ENCODE measurements at places on chromosomes 5 and 9.
A peak's percentile ranks its signal among the peaks of the same experiment; 100 is the strongest.

DNA sequence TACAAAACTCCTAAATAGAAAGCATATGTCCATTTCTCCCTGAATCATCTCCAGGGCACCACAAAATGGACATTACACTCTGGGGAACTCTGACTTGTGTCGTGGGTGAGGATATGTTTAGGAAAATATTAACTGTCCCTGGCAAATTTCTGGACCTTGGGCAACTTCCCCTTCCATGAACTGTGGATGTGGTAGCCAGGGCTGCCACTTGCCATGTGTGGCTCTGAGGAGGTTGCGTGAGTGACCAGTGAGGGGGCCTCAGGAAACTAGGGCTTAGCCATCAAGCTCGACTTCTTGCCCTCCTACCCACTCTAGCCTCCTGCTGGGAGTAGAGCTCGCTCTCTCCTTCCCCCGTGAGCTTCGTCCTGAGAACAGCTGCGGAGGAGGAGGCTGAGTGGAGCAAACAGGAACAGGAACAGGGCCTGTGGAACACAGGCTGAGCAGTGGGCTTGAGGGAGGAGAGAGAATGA lies 13.8 kb upstream of the STC2 start:
- no peak for DNase-seq

- no peak for DNase-seq
These were observed 13.5 kb upstream of the AGXT2 start for GRCh38 chr5:35061211-35061770.

DNA sequence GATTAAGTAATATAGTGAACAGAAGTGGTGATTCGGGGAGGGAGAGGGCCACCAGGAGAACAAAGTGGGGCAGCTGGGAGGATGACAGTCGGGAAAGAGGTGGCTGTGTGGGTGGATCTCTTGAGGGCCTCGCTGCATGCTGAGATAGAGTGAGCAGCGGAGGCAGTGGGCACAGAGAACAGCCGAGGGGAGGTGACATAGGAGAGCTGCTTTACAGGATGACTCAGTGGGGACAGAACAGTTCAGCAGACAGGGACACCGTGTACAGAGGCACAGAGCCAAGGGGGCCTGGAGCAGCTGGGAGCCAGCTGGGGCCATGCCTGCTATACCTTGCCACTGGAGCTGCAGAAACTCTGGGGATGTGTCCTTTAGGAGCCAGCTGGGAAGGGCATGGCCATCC lies 273.9 kb downstream of the GADD45G start:
- no peak for DNase-seq

- DNase-seq = no peak
These were observed 171.7 kb downstream of the AUH start for GRCh38 chr9:91190062-91190461.

- no peak for DNase-seq
These were observed 49.3 kb downstream of the RICTOR start for GRCh38 chr5:39024884-39025283.

- no peak for DNase-seq
These were observed 4.2 kb upstream of the FGF18 start for GRCh38 chr5:171415115-171415730.

DNA sequence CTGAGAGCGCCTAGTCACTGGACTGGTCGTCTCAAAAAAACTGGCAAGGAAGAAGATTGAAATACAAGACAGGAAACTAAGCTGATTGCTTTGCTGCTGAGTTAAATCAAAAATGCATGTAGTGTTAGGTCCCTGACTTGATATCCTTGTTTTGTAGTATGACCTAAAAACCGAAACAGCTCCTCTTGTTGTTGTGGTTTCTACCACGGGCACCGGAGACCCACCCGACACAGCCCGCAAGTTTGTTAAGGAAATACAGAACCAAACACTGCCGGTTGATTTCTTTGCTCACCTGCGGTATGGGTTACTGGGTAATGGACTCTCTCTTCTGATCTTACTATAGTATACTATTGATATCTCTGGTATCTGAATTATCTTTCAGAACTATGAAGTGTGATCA lies 4.3 kb downstream of the MTRR start:
- no peak for DNase-seq

DNA sequence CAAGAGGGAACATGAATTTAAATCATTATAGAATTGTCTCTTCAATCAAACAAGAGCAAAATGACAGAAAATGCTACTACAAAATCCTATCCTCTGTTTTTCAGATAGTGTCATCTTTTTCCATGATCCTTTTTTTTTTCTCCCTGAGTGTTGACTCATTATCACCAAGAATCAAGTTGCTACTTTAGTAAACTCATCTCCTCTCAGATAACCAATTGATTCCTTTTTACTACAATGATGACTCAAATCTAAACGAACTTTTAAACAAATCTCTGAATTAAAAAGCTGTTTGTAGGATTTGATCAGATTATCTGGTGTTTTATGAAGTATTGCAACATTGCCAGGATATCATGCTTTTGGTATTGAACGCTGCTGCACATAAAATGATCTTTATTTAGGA lies 23.9 kb upstream of the IL7R start:
- DNase-seq = no peak

DNA sequence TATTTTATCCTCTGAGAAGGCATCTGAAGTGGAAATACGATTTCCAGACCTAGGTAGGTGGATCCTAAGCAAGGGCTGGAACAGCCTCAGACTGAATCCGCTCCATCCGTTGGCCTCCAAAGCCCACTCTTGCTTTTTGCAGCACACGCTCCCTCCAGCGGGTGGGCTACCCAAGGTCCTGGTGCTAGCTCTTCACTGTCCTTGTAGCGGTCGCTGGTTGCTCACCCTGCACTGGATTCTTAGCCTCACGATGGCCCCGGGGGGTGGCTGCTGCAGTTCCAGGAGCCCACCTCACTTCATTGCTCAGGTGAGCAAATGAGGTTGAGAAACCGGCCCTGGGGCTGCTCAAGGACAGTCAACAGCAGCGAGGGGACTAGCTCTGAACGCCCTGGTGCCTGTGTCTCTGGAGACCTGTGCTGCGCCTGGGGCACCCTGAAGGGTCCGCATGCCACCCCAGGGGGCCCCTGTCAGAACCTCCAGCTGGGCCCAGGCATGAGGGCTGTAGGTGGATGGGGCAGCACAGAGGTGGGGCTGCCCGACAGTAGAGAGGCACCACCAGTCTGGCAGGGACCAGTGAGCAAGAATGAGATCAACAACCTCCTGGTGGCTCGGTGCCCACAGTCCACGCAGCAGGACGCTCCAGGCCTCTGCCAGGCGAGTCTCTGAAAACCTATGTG lies 4.3 kb downstream of the MGAT4B start:
- peak; percentile 13 for DNase-seq

DNA sequence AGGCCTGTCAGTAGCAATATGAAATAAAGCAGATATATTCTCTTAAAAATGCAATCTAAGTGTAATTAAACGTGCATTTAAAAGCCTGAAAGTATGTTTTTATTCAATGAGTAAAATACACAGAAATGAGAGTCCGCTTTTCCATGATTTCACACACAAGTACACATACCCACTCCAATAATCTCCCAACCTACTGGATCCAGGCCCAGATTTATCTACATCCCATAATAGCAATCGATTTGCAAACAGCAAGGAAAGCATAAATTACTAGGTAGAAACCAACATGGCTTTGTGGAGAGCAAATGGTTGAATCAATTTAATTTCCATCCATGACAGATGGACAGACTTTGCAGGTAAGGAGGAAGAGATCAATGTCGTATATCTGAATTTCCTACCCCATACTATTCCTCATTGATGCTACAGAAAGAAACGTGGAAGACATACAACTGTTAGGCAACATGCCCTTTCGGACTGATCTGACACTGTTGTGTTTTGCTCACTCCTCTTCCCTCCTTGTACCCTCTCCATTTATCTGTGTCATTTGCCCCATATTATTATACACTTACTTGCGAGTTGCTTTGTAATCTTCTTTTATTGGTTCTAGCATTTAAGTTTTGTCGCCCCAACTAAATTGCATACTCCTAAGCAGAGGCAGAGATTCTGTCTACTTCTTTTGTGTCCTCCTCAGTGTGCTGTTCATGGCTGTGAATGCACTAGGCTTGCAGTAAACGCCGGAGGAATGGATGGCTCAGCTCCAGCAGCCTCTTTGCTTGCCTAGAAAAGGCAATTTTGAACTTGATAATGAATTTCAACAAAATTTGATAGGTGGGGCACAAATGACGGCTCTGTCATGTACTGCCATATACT lies 133.6 kb downstream of the NFIB start:
- no peak for DNase-seq

DNA sequence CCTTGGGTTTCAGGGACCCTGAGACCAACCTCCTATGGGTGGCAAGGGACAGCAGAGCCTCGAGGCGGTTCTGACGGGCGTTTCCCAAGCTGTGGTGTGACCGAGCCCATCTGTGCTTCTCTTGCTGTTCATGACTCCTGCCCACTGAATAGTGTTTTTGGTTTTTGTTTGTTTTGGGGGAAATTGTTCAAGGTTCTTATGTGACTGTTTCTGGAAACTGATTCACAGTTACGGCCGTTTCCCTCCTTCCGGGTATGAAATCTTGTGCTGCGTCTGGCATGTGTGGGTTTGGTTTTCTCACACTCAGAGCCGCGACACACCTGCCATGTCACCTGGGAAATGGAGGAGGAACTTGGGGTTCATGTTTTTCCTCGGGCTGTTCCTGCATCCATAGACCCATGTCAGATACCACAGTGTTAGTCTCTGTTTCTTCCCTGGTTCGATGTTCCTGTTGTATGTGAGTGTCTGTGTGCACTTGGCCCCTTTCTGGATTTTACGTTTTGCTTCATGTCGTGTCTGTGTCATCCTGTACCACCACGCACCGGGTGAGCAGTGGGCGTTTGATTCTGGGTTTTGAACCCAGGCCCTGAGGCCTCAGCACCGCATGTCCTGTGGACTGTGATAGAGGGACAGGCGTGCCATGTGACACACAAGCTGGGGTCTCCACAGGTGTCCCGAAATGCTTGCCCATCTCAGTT lies 28.8 kb downstream of the FBXW5 start:
- DNase-seq = no peak

- DNase-seq = no peak
These were observed 24.9 kb downstream of the MAN2A1 start for GRCh38 chr5:109714592-109714991.

DNA sequence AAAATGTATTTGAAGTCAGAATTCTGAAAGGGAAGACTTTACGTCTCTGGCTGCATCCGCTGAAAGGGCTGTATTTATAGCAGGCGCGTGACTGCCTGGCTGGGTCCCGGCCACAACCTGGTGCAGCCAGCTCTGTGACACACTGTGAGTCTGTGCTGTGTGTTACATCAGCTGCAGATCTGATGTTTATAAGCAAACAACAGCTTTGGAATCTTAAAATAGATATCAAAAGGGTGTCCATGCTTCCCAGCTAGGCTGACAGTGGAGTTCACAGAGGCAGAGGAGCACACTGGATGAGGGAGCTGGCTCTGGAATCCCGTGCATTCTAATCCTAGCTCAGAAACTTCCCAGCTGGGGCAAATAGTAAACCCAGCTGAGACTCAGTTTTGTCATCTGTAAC lies 433.4 kb upstream of the BRINP1 start:
- no peak for DNase-seq

- DNase-seq = no peak
These were observed 14.2 kb upstream of the C5orf46 start for GRCh38 chr5:147920420-147921030.

- no peak for DNase-seq
These were observed 22.2 kb downstream of the CACNA1B start for GRCh38 chr9:137899551-137900360.

DNA sequence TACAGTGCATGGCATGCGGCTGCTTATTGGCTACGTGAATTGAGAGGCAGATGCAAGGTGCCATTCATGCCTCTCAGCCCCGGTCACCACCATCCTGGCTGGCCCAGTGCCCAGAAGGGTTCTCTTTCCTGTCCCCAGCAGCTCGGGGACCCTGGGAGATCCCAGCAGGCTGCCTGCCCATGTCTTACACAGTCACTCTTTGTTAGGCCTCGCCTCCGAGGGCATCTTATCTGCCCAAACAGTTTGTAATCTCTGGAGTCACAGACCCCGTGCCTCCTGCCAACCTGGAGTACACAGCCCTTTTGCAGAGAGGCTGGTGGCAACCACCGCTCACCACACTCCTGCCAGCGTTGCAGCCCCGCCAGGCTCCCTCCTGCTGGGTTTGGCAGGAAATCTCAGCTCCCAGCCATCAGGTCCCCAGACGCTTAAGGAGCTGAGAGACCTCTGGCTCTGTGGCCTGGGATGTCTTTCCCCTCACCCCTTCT lies 7.0 kb upstream of the AK1 start:
- no peak for DNase-seq

DNA sequence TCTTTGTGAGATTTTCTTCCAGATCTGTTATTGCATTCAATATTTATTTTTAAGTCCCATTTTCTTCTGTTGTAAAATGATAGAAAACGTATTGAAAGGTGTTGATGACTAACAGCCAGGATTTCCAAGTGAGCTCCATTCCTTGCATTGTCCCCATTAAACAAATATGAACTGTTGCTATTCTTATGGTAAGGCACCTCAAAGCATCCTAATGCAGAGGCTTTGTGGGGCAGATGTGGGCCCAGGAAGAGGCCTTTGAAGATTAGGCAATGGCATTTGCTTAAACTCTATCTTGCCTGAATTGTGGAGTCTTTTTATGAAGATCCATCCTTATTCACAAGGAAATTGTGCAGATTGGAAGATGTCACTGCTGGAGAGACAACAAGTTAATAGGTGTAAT lies 38.9 kb downstream of the NTRK2 start:
- DNase-seq = no peak

- peak; percentile 67 for DNase-seq
These were observed 21.2 kb downstream of the OTULIN start for GRCh38 chr5:14685757-14686156.

GRCh38 chr9:34203992-34204635 lies 25.3 kb downstream of the UBAP1 start:
- no peak for DNase-seq

GRCh38 chr5:161047024-161047423 lies 195.0 kb upstream of the ATP10B start:
- no peak for DNase-seq

DNA sequence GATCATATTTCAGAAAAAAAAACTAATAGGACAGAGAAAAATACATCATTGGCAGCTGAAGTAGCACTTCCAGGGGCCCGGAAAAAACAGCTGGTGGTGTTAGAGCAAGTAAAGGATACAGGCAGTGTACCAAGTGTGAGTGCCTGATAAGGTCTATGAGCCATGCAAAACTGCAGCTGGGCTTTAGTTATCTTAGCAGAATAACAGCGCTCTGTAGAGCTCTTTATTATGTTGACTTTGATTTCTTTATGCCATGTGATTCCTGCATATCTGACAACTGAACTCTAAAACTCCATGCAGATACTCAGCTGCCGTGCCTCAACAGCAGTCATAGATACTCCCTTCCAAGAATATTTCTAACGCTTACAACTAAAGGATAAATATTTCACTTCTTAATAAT lies 119.5 kb downstream of the CAAP1 start:
- no peak for DNase-seq

GRCh38 chr5:81750308-81751008 lies 439 bp downstream of the SSBP2 start:
- DNase-seq = peak; percentile 15

DNA sequence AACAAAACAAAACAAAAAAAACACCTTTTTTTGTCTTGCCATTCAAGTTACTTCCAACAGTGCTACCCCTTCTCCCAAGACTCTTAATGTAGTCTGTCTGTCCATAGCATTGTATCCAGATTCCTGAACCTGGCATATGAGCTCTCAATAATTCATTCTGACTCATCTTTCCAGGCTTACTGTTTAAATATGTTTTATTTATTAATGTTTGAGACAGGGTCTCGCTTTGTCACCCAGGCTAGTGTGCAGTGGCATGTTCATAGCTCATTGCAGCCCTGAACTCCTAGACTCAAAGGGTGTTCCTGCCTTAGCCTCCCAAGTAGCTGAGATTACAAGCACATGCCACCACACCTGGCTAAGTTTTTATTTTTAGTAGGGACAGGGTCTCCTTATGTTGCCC lies 208.0 kb upstream of the DMRT1 start:
- no peak for DNase-seq

GRCh38 chr5:1447671-1448361 lies 2.6 kb upstream of the SLC6A3 start:
- DNase-seq = no peak

Data from CD8-positive, alpha-beta T cell (primary cell).